ENCODE measurements at places on chromosomes 7 and 10.

DNA sequence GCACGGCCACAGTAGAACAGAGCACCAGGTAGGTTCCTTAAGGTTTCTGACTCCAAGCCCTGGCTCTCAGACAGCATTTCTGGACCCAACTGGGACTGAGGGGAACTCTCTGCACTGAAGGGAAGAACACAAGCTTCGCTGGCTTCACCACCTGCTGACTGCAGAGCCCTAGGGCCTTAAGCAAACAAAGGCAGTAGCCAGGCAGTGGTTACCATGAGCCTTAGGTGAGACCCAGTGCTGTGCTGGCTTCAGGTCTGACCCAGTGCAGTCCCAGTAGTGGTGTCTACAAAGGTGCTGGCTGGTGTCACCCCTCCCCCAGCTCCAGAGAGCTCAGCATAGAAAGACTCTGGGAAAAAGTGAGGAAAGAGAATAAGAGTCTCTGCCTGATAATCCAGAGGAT is 59.5 kb downstream of the SIRT1 start:
- DNase-seq = no peak

DNA sequence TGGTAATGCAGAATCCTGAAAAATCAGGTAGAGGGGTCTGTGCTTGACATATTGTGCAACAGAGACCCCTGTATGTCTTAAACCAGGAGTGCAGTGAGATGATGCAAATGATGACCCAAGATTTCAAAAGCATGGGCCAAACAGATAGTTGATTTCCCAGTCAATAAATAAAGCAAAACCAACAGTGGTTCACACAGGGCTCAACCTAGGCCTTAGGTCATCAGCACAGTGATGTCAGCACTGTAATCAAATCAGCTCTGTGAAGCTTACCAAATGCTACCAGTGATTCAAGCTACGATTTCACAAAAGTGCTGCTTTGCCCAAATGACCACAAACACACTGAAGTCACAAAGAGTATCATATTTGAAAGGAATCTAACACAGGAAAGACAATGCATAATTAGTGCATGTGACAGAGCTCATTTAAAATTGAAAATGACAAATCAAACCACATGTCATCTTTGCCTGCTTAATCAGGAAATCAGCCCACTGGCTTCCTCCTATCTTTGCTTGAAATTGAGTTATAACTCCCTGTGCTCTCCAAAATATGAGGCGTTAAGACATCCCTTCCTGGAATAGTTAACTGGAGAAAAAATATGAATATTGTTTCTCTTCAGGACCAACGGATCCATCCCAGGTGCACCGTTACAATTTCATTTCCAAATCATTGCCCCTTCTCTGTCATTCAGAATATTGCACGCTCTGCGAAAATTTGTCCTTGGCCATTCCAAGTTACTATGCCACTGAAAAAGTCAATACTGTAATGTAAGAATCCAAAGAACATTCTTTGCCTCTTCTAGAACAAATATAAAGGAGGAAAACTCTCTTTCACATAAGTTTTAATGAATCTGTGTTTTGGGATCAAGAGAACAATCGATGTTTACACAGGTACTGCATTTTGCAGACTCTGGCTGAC is 41.9 kb upstream of the ASL start:
- no peak for DNase-seq

- no peak for DNase-seq
Observed at GRCh38 chr10:132545659-132546367, 8.2 kb downstream of the INPP5A start.

- no peak for DNase-seq
Observed at GRCh38 chr7:22651534-22652243, 75.3 kb upstream of the IL6 start.

DNA sequence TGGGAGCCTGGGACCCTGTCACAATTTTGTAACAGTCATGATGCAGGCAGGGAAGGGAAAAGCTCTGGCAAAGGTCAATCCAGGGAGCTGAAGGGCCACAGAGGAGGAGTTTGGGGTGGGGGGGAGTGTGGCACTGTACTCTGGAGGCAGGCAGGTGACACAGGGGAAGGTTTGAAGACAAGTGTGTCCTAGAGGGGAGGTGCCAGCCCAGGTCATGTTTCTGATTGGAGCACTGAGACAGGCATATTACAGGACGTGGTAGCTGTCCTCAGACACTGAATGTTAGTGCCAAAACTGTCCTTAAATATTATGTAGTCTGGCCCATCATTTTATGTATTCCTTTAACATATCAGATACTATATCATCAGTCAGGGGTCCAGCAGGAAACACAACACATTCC is 75.6 kb upstream of the LRRC4 start:
- DNase-seq = no peak

- DNase-seq = no peak
Observed at GRCh38 chr10:117514971-117515370, 27.6 kb upstream of the EMX2 start.

- DNase-seq = no peak
Observed at GRCh38 chr10:50788951-50789945, 49.5 kb downstream of the ASAH2B start.

- no peak for DNase-seq
Observed at GRCh38 chr10:62560201-62560819, 186.1 kb downstream of the ZNF365 start.

- no peak for DNase-seq
Observed at GRCh38 chr10:126179637-126180036, 208.6 kb downstream of the ADAM12 start.

GRCh38 chr7:135670179-135670578 is 7.9 kb downstream of the STMP1 start:
- DNase-seq = no peak

DNA sequence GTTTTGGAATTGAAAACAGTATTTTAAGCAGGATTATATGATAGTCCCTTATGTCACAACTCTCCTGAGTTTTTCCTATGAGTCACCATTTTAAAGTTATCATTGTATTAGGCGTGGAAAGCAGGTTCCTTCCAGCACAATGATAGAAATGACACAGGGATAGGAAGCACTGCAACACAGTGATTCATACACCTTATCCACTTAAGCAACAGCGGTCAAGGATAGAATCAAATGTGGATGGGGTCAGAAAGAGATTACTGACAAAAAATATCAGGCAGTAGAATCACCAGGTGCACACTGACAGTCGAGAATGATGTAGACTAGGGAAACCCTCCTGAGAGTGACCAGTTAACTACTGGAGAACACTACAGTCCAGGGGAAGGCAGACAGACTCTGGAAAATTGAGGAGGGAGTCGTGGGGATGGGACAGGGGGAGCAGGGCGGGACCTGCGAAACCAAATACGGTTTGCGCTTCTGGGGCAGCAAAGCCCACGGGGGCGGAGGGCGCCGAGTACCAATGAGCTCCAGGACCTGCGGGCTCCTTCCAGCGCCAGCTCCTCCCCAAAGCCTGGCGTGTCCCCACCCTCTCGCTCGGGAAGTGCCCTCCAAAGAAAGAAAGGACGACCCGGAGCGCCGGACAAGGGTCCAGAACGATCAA is 479 bp downstream of the PNPLA8 start:
- no peak for DNase-seq

DNA sequence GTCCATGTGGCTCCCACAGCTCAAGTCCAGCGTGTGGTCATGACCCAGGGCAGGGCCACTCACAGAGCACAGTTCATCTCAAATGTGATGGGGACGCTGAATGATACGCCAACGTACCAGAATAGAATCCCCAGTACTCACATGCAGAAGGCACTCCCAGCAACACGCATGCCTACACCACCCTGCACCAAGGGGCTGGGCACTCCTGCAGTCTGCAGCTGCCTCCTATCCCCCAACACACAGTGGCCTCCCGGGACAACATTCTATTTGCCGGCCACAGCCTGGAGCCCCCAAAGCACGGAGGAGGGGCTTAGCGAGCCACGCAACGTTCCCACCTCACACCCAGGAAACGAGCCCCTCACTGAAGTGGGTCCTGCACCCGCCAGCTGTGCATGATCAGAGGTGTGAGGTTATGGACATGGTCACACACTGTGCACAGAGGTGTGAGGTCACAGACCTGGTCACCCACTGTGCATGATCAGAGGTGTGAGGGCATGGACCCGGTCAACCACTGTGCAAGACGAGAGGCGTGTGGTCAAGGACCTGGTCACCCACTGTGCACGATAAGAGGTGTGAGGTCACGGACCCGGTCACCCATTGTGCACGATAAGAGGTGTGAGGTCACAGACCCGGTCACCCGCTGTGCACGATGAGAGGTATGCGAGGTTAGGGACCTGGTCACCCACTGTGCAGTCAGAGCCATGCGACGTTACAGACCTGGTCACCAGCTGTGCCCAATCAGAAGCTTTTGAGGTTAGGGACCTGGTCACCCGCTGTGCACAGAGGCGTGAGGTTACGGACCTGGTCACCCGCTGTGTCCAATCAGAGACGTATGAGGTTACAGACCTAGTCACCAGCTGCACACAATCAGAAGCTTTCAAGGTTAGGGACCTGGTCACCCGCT is 182.8 kb downstream of the DIP2C start:
- DNase-seq = no peak

GRCh38 chr7:126799541-126799940 is 453.2 kb downstream of the GRM8 start:
- no peak for DNase-seq

DNA sequence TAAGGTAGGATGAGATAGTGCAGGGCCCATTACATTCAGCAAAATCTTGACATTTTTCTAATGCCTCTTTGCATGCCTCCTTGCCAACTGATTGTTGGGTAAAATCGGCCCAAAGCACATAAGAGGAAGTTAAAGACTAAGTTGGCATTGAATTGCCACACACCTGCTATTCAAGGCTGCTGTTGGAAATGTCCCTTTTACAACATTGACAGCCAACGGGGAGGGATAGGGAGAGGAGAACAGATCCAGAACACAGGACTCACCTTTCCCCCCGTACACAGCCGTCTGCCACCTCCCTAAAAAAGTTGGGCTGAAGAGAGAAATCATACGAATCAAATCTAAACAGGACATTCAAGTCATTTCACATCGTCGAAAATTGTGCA is 695 bp downstream of the FAM237B start:
- no peak for DNase-seq

DNA sequence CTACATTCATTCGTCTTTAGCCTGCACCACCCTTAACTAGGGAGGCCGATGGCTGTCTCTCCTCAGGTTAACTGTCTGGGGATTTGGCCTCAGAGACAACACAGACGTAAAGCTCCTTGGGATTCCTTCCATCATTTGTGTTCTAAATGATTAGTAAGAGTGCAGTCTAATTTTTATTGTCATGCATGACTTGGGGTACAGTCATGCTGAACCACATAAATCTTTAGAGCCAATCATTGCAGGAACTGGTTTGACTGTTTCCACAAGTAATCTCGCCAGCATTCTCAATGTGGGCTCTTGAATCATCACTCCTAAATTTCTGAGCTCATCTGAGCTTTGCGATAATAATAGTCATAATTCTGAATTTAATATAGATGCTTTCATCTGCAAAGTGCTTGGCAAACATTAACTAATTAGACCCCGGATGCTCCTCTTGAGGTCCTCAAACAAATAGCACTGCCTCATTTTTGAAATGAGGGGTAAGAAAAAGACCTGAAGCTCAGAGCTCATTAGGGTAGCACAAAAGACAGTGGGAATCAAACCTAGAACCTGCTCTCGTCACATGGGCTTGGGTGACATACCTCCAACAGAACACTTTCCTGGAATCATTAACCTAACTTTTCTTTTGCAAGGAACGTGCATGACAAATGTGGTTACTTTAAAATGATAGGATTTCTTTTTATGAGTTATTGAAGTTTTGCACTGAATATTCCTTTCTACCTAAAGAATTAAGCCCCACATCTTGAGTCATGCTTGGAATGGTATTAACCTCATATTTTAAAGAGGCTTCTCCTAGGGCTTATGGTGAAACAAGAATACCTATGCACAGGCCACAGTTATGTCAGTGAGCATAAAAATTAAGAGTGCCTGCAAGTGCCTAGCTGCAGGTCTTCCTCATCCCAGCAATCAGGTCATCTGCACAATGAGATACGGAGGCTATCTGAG is 118.9 kb upstream of the NRP1 start:
- DNase-seq = no peak

- no peak for DNase-seq
Observed at GRCh38 chr10:100287756-100288155, 1.3 kb upstream of the BLOC1S2 start.

Data from activated CD4-positive, alpha-beta T cell treated with anti-CD3 and anti-CD28 coated beads, Interleukin-2, amount 50 U/mL, for 4 hours (primary cell).